ENCODE measurements at places on chromosomes 3 and 15.

DNA sequence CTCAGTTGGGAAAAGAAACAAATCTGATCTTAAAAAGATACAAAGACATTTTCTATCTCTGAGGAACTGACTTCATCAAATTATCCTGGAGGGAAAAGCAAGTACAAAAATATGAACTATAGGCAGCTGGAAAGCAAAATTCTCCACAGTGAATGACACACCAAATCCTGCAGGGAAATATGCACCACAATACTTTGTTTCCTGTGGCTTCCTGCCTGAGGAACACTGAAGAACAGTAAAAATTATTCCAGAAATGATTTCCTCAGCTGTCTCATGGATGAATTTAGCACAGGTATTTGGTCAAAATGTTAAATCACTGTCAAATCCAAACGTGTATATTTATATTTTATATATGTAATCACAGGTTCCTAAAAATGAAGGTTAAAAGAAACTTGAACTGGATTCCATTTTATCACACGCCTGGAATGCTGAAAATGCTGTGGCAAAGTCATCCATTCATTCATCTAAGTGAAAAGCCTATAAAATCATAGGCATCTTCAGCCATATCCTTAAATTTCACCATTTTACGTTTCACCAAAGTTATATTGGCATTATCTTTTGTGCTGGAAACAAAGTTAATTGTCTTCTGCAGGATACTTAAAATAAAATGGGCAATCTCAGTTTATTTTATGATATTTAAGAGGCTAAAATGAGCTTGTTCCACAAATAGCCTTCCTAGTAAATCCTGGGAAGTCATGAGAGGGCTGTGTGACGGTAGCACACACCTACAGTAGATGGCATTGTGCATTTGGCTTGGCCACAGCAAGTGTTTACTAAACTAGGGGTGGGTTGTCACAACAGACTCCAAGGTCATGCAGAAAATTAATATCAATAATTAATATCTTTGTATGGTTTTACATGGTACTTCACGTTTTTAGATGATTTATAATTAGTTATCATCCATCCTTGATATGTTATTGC lies 19.3 kb upstream of the TSC22D2 start:
- no peak for DNase-seq

DNA sequence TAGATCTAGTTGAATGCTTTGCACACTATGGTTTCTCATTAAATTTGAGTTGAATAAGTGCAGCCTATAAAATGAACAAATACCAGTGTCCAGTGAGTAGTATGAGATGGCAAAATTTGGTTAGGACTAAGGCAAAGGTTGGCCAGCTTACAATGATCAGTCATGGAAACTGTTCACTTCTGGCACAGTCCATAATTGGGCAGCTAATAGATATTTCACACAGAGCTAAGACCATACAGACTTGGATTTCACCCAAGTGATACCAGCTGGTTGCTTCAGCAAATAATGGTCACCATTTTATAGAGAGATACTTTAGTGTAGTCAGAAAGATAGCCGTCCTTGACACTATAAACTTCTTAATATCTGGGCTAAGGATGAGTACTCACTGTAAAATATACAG lies 15.7 kb downstream of the GAP43 start:
- no peak for DNase-seq

GRCh38 chr3:72319194-72320094 lies 528.8 kb downstream of the SHQ1 start:
- no peak for DNase-seq

DNA sequence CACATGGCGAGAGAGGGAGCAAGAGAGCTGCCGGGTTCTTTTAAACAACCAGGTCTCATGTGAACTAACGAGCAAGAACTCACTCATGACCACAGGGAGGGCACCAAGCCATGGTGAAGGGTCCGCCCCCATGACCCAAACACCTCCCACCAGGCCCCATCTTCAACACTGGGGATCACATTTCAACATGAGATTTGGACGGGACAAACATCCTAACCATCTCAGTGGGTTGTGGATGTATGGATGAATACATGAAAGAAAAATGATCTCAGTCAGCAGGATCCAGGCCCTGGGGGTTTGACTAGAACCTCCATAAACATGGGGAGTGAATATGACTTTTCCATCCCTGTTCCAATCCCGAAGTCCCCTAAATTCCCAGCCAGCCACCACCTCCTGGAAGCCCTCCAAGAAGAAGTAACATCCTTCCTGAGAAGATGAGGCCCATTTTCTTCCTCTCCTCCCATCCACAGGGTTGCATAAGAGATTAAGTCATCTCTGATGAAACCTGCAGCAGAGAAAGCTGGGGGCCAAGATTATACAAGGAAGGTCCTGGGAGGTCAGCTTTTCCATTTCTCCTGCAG lies 9.5 kb downstream of the CAV3 start:
- DNase-seq, result no peak

GRCh38 chr3:23823620-23824019 lies 17.9 kb downstream of the UBE2E1 start:
- no peak for DNase-seq

DNA sequence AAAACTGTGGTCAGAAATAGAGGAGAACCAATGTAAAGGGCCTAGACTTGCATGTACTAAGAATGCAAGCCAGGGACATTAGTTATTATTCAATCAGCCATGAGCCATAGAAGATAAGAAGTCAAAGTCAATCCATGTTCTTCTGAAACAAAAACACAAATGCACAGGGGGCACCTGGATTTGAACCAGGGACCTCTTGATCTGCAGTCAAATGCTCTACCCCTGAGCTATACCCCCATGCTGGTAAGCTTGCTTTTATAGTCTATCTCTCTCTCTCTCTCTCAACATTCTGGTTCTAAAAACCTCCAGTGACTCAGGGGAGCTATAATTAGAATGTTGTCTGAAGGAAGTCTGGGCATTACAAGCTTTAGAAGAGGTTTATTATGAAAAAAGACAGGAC lies 85.6 kb upstream of the ACP3 start:
- DNase-seq, result no peak

DNA sequence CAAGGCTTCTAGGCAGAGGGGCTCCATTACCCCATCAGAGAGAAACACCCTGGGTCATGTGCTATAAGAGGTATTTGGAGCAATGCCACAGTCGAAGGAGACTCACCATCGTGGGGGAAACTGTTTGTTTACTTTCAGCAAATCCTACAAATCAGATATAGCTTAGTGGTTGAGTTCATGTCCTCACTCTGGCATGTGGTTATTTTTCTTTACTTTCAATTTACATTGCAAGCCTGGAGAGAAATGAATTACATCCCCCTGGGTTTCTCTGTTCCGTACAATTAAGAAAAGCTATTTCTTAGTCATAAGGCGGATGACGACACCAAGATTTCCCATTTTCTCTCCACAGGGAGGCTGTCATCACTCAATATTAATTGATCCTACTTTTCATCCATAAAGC lies 36.9 kb downstream of the RFTN1 start:
- no peak for DNase-seq

GRCh38 chr3:134369231-134369741 lies 5.0 kb downstream of the AMOTL2 start:
- DNase-seq, result no peak
